ENCODE measurements at places on chromosomes 4 and X.

DNA sequence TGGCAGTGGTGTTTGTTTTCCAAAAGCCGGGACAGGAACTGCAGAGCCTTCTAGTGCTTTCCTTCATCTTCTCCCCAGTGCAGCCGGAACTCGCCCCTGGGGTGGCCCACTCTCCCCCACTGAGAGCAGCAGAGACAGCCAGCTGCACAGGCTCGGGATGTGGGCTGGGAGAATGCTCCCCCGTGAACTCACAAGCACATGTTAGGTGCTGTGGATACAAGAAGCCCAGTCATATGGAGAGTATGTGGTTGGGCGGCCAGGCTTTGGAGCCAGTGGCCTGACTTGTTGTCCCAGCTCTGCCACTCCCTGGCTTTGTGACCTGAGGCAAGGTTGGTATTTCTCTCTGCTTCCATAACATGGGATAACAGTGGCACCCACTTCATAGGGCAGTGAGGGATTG lies 9.4 kb upstream of the KIAA0232 start:
- DNase-seq: no peak

DNA sequence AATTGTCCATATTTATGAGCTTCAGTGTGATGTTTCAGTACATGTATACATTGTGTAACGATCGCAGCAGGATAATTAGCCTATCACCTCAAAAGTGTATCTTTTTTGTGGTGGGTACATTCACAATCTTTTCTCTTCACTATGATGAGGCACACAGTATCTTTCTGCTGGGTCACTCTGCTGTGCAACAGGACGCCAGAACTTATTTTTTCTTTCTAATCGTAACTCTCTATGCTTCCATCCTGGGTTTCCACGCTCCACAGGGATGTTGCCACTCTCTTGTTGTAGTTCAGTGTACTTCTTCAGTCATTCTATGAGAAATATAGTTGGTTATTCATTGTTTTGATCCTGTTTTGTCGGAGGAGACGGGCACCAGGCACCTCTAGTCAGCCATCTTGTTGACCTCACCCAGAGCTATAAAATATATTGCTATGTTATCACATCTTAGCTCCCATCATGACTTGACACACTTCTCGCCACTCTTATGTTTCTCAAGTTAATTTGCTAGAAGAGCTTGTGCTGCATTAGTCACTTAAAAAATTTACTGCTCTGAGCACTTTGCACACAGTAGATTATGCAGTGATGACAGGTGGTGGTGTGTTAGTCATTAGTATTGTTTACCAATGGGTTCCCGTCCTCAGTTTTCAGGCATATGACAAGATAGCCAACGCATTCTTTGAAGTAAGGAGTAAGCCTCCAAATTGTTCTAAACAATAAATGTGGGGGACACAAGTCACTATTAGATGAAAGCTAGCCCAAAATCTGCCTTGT lies 1002.7 kb upstream of the PCDH7 start:
- DNase-seq: no peak

- DNase-seq: no peak
Measured at GRCh38 chr4:1047976-1048772, 36.7 kb downstream of the FGFRL1 start.

DNA sequence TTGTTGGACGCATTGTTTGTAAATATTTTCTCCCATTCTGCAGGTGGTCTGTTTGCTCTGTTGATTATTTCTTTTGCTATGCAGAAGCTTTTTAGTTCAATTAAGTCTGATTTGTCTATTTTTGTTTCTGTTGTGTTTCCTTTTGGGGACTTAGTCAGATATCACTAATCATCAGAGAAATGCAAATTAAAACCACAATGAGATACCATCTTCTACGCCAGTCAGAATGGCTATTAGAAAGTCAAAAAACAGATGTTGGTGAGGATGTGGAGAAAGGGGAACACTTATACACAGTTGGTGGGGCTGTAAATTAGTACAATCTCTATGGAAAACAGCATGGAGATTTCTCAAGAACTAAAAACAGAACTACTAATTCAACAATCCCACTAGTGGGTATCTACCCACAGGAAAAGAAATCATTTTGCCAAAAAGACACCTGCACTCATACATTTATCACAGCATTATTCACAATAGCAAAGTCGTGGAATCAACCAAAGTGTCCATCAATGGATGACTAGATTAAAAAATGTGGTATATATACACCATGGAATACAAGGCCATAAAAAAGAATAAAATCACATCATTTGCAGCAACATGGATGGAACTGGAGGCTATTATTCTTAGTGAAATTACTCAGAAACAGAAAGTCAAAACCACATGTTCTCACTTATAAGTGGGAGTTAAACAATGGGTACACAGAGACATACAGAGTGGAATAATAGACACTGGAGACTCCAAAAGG lies 8.1 kb downstream of the COQ2 start:
- no peak for DNase-seq

DNA sequence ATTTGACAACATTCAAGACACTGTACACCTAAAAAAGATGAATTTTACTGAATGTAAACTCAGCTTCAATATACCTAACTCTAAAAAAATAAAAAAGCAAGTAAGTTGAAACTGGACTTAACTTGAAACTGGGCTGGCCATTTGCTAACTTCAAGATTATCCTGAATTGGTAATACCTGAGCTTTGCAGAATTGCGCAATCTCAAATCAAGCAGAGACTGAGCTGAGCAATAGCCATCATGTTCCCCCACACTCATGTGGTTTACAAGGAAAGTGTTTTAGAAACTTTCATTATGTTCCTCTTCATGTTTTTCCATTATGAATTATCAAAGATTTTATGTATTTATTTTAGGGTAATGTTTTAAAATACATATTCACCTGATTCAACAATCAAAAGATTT lies 38.7 kb downstream of the ANXA5 start:
- DNase-seq: no peak

DNA sequence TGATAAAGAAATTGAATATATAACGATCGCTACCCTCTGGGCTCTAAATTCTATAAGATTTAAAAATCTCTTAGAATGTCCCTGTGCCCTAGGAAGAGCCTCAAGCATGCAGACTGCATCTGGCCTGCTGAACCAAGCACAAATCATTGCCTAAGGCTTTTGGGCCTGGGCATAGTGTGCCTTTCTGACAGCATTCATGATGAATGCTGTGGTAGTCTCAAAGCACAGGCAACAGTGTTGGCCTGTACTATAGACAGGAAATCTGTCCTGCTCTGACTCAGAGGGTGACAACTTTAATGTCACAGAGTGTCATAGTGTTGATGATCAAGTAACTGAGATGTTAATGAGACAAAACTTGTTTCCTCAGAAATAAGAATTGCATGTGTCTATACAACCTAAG lies 717.3 kb downstream of the STIM2 start:
- DNase-seq: no peak

DNA sequence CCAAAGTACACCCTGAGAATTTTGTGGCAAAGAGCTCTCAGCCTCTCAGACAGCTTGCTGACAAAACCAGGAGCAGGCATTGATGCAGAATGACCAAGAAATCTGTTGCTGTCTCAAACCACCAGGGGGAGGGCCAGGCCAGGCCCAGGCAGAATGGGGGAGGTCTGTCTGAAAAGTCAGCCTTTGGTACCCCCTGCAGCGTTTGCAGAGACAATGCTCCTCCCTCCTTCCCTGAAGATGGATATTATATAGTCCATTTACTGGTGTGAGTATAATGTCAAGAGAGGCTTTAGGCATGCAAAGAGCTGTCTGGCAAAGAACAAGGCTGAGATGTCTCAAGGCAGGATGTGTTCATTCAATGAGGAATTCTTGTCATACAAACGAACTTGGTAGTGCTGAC lies 52.9 kb upstream of the TRPC5OS start:
- no peak for DNase-seq

- DNase-seq: no peak
Measured at GRCh38 chrX:121011254-121011653, 25.7 kb upstream of the CT47A1 start.

DNA sequence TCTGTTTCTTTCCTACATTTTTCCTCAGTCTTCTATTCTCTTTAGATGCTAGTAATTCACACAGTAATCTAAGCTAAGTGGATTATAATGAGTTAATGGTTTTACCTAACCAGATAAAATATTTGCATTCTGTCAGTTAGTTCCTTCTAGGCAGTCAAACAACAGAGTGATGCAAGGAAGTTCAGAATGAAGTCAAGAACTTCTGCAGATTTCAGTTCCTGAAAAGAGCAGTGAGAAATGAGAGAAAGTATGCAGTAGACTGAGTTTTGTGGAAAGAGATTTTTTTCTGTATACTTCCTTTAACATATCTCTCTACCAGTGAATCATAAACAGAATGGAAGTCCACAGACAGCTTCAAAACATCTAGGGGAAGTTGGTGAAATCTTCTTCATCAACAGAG lies 774.0 kb upstream of the POU3F4 start:
- DNase-seq: no peak

DNA sequence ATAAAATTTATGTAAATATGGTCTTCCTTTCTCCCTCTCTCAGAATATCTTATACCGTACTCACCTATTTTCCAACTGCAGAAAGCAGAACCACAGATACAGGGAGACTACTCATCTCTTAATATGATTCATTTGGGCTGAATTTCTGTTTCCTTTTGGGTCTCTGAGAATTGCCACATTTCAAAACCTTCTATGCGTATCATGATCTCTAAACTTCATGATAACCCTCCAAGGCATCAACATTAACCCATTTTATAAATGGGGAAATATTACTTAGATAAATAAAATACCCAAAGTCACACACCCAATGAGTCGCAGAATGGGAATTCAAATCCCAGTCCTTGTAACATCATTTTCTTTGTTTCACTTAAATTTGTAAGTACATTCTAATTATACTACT lies 16.6 kb upstream of the PRDM8 start:
- peak; percentile 38 for DNase-seq

DNA sequence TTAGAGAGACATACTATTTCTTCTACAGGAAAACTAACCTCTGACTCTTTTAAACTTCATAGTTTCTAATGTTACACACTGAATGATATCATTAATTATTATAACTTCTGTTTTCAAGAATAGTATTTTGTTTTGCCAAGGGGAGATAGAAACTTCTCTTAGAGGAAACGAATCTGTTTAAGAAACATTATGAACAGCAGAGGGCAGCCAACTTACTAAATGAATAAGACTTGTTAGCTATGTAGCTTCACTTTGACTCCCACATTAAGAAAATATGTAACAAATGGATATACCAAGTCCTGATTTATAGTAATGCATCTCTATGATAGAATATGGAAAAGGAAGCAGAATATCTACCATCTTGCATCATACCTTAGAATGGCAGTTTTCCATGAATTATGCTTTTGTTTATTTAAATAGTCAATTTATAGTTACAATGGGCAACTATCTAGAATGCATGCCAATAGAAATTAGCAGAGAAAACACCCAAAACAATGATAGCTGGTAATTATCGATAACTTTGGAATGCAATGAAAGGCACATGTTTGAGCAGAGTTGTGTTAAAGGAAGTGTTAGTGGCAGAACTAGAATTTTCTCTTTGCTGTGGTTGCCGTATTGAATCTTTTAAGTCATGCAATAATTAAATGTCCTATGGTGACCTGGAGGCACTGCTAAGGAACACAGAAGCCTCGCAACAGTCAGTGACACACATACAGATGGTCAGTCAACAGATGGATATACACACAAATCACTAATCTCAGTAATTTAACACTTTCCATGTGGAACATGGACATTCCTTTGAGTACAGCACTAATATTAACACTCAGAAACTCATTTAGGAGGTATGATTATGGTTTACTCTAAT lies 105.7 kb upstream of the PDLIM3 start:
- DNase-seq: peak; percentile 81

DNA sequence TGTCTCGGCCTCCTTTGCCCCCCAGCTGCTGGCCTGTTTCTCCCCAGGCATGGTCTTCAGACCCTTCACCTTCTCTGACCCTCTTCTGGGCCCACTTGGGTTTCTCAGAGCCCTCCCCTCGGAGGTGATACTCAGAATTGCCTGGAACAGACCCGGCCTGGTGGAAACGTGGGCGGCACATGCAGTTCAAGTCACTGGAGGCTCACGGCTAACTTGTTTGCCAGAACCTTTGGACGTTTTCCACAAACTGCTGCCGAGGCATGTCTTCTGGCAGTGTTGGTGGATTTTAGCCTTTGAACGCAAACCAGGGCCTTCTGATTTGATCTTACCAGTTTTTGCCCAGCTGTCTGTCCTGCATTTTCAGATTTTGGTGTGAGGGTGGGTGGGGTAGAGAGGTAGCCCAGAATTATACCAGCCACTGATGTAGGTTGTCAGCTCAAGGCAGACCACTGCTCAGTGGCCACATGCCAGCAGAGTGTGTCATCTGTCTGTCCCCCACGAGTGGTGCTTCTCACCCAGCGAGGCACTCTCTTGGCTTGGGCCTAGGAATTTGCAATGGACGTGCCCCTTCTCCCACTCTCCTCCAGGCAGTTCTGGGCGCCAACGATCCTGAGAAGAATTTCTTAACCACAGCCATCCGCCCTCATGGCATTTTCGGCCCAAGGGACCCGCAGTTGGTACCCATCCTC lies 32.5 kb upstream of the ZNF185 start:
- no peak for DNase-seq

DNA sequence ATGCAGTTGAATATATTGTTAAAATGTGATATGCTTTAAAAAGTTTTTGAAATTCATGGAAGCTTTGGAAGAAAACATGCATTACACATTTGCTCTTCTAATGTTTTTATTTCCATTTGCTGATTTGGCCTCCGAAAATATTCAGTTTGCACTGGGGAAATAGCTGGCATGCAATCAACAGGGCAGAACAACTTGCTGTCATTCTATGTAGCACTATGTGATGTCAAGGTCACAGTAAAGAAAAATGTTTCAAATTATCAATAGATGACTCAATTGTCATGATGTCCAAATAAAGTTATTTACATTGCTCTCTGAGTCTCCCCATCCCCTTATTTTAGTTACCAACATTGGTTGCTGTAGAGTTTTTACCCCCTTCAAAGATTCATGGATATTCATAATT lies 119.2 kb downstream of the TLL1 start:
- no peak for DNase-seq

DNA sequence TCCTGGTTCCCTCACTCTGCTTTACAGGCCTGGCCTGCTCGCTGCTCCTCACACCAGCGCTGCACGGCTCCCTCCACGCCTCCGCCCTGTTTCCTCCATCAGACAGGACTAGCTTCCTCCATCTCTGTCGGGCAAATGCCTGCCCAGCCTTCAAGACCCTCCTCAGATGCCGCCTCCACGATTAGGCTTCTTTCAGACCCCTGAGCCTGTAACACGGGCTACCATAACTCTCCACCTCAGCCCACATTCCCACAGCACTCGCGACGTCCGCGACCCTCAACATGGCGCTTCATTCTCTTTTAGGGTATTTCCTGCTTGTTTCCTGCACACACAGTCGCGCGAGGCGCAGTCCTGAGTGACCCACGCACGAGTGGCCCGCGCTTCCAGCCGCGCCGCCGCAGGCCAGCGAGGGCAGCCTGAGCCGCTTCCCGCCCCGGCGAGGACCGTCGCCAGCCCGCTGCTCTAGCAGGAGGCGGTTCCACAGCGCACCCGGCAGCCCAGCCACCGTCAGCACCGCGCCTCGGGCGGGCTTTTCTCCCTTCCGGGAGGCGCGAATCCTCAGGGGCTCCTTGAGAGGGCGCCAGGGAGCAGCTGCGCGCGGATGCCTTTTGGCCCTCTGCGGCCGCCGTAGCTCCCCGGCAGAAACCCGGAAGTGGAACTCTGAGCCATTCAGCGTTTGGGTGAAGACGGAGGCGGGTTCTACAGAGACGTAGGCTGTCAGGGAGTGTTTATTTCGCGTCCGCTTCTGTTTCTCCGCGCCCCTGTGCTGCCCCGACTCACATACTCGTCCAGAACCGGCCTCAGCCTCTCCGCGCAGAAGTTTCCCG lies at the start of gene FRG1:
Gene FRG1, plus strand, starts transcription at position 695 of the 827 bp plus-strand sequence. CDS start 138 bp downstream, outside the sequence.
- peak; percentile 92 for DNase-seq
